ENCODE measurements at places on chromosomes 4 and X.

GRCh38 chrX:103398421-103398864 lies 22.1 kb downstream of the BEX3 start:
- DNase-seq = no peak

- no peak for DNase-seq
Measured at GRCh38 chr4:44927399-44928380, 201.3 kb upstream of the GNPDA2 start.

GRCh38 chr4:149521611-149522425 lies 293.8 kb downstream of the IQCM start:
- DNase-seq = no peak

DNA sequence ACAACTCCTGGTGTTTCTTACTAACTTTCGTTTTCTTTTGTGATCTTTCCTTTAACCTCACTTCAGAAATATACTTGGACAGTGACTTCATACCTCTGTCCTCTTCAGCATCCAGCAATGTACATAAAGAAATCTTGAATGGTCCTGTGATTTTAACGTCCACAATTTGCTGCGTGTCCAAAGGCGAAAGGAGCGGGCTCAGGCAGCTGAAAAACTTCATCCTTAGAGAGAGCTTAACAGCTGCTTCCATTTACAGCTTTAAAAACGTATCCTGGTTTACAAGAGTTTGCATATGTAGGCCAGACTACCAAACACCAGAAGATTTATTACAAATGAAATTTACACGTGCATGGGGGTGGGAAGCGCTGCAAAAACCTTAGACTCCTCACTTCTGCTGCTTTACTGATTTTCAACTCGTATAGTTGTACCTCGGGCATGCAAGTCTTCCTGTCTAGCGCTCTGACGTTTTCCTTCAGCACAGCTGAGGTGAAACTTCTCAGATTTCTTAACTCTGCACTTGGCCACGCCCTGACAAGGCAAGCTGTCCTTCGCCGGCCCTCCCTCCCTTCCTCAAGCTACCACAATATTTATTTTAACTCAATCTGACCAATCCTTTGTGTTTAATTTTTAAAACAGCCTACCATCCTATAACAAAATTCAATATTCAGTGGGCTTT lies 406.4 kb downstream of the FAM47A start:
- DNase-seq = no peak

DNA sequence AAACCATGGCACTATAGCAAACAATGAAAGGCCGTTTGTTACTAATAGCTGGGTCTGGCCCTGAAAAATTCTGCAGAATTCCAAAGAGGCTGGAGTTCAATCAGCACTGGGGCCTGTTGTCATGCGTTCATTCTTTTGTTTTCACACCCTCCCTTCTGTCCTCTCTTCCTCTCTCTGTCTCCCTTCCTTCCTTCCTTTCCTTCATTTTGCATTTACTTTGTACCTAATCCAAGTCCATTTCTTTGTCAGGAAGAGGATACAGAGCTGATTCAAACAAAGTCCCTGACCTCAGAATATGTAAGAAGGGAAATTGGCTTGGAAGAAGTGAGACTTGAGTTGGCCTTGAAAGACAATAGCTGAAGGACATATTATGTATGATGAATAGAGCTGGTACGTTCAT lies 119.6 kb upstream of the LDB2 start:
- DNase-seq = no peak

- no peak for DNase-seq
Measured at GRCh38 chr4:110751986-110752385, 129.1 kb upstream of the PITX2 start.

GRCh38 chr4:127606823-127607222 lies 25.9 kb upstream of the INTU start:
- no peak for DNase-seq

- no peak for DNase-seq
Measured at GRCh38 chr4:147096667-147097604, 151.3 kb upstream of the TTC29 start.

DNA sequence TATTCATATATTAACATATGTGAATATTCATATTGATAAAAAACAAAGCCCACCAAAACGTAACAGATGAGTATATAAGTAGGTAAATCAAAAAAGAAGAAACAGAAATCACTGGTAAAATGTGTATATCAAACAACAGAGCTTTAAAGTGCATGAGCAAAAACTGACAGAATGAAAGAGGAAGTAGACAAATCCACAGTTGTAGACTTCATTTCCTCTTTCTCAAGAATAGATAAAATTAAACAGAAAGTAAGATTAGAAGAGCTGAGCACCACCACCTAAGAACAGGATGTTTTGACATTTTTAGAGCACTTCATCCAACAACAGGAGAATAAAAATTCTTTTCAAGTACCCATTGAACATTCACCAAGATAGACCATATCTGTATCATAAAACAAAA lies 64.6 kb downstream of the CNKSR2 start:
- DNase-seq = peak; percentile 7

DNA sequence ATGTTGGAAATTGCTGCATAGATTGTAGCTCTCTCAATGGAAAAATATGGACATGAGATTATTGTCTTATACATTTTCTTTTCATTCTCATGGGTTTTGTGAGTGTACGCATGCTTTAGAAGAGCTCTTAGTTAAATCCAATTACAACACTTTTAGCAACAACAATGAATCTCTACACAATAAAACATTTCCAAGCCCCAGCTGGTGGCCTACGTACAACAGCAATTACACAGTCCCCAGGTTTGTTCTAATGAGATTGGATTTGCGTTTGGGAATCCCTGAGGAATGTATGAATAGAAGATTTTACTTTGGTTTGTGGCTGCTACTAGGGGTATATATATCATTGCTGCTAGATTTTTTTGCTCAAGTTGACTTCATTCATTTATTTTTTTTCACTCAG lies 98.6 kb downstream of the FHDC1 start:
- no peak for DNase-seq

DNA sequence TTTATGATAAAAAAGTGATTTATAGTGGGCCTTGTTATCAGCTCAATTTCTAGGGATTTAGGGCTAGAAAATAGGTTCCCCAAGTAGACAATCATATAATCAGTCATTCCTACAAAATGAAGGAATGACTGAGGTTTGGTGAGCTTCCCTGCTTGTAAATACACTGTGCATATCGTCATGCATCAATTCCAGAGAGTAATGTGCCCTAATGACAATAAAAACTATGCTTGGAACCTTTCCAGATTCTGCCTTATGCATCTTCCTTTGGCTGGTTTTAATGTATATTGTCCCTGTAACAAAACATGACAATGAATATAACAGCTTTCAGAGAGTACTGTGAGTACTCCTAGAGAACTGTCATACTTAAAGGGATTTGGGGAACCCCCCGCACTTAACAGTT lies 1310.9 kb downstream of the PCDH7 start:
- no peak for DNase-seq

- DNase-seq = no peak
Measured at GRCh38 chrX:64975491-64975890, 759 bp downstream of the ZC4H2 start.

DNA sequence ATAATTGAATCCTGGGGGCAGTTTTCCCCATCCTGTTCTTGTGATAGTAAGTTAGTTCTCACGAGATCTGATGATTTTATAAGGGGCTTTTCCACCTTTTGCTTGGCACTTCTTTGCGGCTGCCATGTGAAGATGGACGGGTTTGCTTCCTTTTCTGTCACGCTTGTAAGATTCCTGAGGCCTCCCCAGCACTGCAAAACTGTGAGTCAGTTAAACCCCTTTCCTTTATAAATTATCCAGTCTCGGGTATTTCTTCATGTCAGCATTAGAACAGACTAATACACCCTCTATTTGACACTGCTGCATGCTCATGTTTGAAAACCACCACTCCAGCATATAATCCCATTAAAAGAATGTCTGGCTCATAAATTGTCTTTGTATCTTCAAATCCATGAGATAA lies 264.4 kb upstream of the ITM2A start:
- DNase-seq = no peak

DNA sequence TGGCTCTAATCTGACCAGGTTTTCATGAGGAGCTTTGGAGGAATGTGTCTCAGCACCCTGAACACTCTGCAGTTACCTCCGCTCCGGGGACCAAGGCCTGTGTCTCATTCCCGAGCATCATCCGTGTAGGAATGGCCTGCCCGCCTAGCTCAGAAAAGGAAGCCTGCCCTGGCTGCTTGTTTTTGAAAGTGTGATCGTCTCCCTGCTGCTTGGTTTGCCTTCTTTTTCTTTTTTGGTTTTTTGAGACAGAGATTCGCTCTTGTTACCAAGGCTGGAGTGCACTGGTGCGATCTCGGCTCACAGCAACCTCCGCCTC lies 73.3 kb downstream of the CRLF2 start:
- DNase-seq = no peak

- no peak for DNase-seq
Measured at GRCh38 chrX:47296766-47297365, 64.1 kb downstream of the USP11 start.

DNA sequence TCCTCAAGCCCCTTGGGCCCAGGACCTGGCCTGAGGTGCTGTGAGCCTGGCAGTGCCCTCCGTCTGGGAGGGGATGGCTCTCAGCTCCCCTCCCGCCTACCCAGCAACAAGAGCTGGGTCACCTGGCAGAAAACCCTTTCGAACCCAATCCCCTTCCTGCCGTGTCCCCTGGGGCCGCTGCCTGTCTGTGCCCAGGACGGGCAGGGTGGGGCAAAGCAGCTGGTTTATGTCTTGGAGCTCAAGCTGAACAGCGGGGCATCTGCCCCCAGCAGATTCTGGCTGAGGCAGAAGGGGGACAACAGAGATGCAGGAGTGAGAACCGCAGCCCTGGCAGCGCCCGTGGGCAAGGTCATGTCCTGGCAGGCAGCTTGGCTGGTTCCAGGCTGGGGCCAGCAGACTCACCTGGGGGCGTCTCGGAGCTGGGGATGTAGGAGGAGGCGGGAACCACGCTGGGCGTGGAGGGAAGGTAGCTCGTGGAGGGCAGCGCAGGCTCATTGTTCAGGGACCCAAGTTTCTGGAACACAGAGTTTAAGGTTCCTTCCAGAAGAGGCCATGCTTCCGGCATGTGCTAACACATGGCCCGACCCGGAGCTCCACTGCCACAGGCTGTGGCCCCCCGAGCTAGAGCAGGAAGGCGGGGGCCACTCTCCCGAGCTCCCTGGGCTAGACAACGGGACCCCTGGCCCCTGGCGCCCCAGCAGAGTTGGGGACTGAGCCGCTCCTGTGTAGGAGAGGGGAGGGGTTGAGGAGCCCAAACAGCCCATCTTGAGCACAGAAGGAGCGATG lies 24.2 kb downstream of the NELFA start:
- DNase-seq = no peak

DNA sequence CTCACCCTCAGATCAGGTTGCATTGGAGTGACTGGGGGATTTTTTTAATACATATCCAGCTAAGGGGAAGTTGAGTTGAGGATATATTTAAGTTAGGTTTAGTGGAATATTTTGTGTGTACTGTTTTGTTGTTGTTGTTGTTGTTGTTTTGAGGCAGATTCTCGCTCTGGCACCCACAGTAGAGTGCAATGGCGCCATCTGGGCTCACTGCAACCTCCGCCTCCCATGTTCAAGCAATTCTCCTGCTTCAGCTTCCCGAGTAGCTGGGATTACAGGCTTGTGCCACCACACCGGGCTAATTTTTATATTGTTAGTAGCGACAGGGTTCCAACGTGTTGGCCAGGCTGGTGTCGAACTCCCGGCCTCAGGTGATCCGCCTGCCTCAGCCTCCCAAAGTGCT lies 38.6 kb upstream of the ATP6AP2 start:
- DNase-seq = no peak

DNA sequence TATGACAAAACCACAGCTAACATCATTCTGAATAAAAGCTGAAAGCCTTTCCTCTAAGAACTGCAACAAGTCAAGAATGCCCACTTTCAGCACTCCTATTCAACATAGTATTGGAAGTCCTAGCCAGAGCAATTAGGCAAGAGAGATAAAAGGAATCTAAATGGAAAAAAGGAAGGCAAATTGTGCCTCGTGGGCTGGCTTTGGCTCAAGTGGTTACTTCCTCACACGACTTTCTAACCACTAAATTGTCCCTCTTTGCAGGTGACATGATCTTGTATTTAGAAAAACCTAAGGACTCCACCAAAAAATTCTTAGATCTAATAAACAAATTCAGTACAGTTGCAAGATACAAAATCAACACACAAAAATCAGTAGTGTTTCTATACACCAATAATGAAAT lies 57.2 kb downstream of the SCML2 start:
- DNase-seq = no peak

- no peak for DNase-seq
Measured at GRCh38 chrX:12896935-12897334, 9.5 kb upstream of the TLR8 start.

DNA sequence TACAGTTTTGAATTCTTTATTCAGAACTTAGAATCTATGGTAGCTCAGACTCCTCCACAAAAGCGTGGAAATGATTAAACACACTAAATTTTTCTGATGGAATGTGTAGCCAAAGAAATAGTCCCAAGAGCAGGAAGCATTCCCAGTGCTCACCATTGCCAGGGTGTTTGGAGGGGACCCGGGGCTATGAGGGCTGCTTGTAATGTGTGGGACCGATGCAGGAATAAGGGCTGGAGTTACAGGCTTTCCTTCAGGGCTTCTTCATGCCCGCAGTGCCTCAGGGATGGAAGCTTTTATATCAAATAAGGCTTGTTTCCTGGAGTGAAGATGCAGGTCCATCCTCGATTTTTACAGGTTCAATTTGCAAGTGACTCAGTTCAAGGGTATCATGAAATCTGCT lies 25.8 kb downstream of the WWC2 start:
- no peak for DNase-seq

GRCh38 chr4:107721436-107722100 lies 1.5 kb upstream of the PAPSS1 start:
- DNase-seq = peak; percentile 20

- no peak for DNase-seq
Measured at GRCh38 chr4:111198446-111198845, 575.6 kb upstream of the PITX2 start.
